NCI-H460 (cell line): ENCODE measurements at places on chromosomes 1 and 21. TPM values are rescaled to one million over a fixed set of nuclear protein-coding genes. Genes with fewer than 3 reads are reported as not detected.

GRCh38 chr1:3799976-3800685, 3.8 kb upstream of the LRRC47 start:
- no peak for DNase-seq

DNA sequence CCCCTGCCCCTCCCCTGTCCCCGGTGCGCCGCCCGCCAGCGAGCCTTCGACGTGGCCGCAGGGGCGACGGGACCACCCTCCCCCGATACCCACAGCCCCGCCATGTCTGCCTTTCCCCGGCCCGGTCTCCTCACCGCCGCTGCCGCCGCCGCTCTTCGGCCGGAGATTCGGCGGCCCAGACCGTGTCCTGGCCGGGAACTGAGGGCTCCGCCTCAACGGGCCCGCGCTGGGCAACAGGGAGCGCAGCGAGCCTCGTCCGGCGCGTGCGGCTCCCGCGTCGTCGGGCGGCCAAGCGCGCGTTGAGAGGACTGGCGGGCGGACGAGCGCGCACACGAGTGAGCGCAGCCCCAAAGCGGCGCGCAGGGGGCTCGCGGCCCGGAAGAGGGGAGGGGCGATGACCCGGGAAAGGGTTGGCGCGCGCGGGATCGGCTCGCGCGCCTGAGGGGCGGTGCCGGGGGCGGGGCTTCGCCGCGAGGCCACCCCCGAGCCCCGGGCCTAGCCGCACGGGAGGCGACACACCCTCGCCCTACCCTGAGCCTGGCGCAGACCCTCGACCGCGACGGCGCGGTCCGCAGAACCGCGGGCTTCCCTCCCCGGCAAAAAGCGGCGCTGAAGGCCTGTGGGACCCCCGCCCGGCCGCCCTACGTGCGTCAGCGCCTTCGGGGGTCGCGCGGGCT, at the start of gene BTG3:
TSS of gene BTG3 (minus strand) at position 337 of the 677 bp plus-strand sequence. CDS start 3,757 bp downstream, outside the sequence.
- peak; percentile 68 for DNase-seq

The SLC1A7 gene
- not detected in 2 replicates for total RNA-seq

DNA sequence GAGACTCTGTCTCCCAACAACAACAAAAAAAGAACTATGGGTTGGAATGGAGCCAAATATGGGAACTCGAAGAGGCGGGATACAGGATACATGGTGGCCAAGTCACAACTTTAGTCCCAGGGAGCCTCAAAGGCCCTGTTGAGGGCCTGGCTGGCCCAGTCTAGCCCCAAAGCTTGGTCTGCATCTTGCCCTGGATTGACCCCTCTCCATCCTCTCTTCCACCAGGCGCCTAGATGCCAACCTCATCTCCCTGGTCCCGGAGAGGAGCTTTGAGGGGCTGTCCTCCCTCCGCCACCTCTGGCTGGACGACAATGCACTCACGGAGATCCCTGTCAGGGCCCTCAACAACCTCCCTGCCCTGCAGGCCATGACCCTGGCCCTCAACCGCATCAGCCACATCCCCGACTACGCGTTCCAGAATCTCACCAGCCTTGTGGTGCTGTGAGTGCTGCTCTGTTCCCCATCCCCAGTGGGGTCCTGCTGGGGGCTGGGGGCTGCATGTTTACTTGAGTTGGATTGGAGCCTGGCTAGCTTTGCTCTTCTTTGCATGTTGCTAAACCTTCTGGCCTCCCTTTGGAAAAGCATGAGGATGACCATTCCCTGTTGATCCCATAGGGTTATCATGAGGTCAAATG, 65.5 kb downstream of the UBE2T start:
- DNase-seq, result no peak

DNA sequence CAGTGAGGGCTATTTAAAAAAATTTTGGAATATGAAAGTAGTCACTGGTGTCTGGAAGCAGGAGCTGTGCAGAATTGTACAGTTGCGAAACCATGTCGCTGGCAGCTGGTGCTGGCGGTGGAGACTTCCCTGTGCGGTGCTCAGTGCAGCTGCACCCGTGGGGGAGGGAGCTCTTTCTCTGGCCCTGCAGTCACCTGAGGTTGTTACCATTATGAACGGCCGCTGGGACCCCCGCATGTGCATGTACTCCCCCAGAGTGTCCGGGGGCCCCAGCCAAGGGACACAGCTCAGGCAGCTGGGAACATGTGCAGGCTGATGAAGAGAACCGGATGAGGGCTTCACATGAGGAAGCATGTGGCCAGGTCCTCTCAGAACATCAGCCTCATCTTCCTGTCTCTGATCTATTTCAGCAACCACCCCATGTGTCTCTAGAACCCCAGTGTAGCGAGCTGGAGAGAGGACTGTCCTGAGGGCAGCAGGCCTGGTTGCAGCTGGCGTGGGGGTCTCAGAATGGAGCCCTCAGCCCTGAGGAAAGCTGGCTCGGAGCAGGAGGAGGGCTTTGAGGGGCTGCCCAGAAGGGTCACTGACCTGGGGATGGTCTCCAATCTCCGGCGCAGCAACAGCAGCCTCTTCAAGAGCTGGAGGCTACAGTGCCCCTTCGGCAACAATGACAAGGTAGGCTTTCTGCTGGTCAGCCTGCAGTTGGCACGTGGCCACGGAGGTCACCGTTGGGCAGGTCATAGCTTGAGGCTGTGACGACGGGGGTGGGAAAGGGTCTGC, at the start of gene TRPM2:
TSS of gene TRPM2 (plus strand) at position 431 of the 780 bp plus-strand sequence. CDS start at position 511, 80 bp downstream.
- no peak for DNase-seq

DNA sequence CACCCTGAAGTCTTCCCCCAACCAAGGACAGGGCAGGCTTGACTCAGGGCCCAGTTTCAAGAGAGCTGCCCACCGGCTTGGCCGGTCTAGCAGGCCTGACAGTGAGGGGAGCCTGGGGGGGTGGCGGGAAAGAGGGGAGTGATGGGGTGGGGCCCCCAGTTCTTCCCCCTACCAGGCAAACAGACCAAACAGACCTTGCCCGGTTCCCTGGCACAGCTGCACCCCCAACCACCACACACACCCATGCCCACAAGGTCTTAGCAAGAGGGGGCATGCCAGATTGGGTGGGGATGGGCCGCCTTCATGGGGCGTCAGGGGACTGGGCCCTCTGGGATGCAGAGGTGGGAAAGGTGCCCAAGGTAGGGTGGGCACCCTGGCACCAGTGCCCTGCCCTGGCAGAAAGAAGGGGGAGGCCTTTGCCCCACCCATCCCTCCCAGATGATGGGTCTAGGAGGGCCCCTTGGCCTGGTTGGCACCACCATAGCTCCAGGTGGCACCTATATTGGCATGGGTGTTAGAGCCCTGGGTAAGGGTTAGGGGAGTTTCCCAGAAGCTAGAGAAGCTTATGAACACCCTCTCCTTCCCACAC, 8.9 kb downstream of the ZBTB7B start:
- no peak for DNase-seq

The ARHGAP29 gene
- total RNA-seq, result 19.8 and 27.3 TPM in 2 replicates

The CDC73 gene
- 33.8 and 42.8 TPM in 2 replicates for total RNA-seq

The OVAAL gene
- not detected in 2 replicates for total RNA-seq

GRCh38 chr21:35034203-35034926, 14.7 kb downstream of the RUNX1 start:
- DNase-seq, result no peak

DNA sequence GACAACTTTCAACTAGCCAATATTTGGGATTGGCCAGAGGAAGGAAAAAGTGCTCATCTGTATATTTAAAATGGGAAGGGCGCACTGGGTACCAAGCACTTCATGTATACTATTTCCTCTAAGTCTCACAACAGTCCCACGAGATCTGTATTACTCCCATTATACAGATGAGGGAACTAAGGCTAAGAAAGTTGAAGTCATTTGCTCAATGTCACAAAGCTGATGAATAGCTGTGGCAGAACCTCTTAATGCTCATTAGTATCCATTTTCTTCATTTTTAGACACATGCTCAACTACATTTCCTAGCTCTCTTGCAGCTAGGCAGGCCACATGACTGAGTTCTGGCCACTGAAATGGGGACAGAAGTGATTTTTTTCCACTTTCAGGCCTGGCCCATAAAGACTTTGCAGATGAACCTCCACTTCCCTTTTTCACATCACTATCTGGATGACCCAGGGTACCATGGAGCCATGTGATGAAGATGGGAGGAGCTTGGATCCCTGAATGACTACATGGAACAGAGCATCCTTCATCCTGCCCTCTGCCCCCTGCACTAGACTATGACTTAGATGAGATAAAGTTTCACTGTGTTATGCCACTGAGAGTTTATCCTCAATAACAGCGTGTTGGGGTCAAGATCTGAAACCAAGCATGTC, 31.8 kb downstream of the ATF3 start:
- no peak for DNase-seq

The ALG14 gene
- 2.3 and 3.6 TPM in 2 replicates for total RNA-seq

The LCE2C gene
- total RNA-seq, result not detected in 2 replicates

- no peak for DNase-seq
Observed at GRCh38 chr21:17195976-17196375, 316.9 kb upstream of the CXADR start.

DNA sequence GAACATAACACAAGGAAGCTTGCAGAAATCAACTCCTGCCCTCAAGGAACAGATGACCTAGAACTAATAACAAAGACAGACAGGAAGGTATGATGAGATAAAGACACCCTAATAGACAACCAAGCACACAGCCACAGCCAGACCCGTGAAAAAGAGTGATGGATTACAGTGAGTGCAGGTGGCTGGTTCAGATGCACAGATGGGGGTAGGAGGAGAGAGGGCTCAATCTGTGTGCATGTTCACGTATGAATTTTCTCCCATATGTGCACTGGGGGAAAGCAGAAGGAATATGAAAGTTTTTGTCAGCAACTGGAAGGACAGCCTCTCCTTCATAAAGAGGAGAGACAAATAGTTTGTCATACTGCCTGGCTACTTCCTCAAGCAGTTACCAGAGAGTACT, 367.1 kb downstream of the PBX1 start:
- no peak for DNase-seq

The HSF2BP gene
- 1.0 and 1.1 TPM in 2 replicates for total RNA-seq

DNA sequence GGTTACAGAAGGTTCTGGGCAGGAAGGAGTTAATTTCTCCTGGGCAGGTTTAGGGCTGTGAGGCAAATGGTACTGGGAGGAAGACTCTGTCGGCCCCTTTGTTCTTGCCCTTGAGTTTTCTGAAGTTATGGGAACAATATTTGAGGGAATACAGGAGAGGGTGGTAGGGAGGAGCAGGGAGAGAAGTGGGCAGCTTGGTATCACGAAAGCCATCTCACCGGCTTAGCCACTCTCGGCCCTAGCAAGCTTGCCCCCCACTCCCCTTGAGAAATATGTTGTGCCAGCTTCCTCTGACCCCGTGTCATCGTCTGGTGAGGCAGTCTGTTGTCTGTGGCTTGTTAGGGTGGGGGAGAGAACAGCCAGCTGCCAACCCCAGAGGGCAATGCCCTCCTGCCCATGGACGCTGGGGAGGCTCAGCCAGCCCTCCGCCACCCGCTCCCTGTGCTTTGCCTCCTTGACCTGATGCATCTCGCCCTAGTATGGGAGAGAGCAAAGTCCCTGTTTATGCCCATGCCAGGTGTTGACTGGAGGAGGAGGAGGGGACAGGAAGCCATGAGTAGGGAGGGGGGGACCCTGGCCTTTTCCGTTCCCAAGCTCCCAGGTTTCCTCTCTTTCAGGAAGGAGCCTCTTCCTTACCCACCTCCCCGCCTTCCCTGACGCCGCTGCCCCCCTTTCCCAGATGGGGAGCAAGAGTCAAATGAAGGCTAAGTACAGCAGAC, 1.2 kb downstream of the EFNA1 start:
- no peak for DNase-seq

The GCLM gene
- 89.8 and 95.4 TPM in 2 replicates for total RNA-seq

GRCh38 chr21:41593760-41594138, 85.8 kb upstream of the TMPRSS2 start:
- no peak for DNase-seq

The PLA2G2F gene
- total RNA-seq, result not detected in 2 replicates

The CD5L gene
- total RNA-seq, result not detected in 2 replicates

The MCL1 gene
- total RNA-seq, result 489 and 574 TPM in 2 replicates
